ENCODE measurements at places on chromosomes 5 and 9.

DNA sequence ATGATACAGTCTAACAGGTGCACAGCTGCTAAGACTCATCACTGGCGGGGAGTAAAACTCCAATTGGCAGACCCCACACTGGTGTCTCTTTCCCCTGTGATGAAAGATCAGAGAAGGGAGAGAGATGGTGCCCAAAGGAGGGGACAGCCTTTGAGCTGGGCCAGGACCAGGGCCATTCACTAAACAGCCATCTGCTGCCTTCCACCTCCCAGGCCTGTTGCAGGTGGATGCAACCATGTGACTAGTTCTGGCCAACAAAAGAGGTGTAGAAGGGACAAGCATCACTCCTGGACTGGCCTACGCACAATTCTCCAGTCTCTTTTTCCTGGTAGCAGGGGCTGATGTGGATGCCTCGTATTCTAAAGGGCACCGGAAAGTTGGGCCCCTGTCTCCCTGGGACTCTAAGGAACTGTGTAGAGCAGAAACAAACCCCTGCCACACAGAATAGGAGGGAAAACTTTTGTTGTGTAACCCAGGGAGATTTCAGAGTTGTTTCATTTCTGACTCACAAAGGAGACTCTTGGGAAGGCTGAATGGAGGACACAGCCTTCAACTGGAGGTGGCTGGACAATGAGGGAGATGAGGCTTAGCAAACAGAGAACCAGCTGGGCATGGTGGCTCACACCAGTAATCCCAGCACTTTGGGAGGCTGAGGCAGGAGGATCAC, 26.9 kb downstream of the TNIP1 start:
- no peak for DNase-seq

GRCh38 chr9:92961627-92962302, 14.4 kb downstream of the FGD3 start:
- DNase-seq = peak; percentile 54

GRCh38 chr5:177066224-177066623, 20.5 kb upstream of the FGFR4 start:
- DNase-seq = no peak

DNA sequence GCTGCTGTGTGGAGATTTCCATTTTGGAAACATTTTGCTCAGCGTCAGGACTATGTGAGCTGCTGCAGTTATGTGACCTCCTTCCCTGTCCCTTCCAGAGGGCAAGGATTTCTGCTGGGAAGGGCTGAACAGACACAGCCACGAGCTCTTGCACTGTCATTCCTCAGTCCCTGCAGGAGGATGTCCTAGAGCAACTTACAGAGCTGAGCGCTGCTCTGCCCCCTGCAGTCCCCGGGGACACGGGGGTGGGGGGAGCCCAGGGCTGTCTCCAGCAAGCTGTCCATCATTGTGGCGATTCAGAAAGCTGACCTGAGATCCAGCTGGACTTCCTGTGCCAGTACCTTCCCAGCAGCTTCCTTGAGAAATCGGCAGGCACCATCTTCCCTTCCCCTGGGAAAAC, 28.0 kb upstream of the MAP1B start:
- DNase-seq = no peak

DNA sequence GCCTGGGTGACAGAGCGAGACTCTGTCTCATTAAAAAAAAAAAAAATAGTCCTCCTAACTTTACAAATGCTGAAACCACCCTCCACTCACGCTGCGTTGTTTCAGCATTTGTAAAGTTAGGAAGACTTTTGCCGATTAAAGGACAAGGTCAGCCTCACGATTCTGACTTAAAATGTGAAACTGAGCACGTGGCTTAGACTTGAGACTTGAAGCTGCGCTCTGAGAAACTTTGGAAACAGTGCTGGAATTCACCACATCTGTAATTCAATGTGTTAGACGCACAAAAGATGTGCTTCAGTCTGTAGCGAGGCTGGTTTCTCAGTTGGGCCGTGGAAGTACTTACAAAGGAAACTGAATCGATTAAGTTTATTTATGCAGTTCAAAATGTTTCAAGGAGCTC, 25.0 kb upstream of the LAMC3 start:
- DNase-seq = no peak

GRCh38 chr9:86846656-86847055, 100.7 kb downstream of the GAS1 start:
- DNase-seq = no peak

DNA sequence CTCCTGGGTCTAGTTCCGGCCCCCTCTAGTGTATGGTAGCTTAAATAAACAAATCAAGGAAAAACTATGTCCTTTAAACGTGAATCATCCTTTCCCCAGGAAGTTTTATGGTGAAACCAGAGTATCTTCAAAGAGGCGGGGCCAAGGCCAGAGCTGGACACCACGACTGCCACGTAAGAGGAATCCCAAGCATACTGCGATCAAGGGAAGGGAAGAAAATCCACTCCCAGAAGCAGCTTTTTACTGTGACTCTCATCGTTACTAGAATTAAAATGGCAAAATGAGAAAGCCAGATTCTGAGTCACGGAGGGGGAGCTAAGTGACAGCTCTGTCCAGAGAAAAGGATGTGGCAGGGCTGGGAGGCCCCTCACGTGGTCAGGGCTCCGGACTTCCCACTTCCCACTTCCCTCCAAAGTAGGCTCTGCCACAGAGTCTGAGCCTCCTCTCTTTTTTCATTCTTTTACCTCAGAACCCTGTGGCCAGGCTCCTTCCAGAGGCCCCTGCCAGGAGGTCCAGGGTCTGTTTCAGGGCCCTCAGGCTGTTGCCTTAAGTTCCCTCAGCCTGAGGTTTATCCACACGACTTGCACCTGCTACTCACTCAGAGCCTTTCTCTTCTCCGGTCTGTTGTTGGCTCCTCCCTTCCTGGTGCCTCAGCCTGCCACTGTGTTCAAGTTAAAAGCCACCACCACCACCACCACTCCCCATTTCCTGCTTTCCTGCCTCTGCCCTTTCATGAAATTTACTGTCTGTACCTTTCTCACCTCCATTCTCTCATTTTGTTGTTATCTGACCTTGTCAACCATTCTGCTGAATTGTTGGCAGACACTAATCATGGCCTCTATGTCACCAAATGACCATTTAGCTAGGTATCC, 1.4 kb upstream of the GLRX start:
- peak; percentile 84 for DNase-seq

All from activated CD4-positive, alpha-beta T cell treated with anti-CD3 and anti-CD28 coated beads, Interleukin-2, Interleukin-4, amounts not matched to agents 100 ng/mL and 50 ng/mL, durations not matched to agents 16 hours and 8 hours (primary cell).